ENCODE measurements at places on chromosomes 16 and 17.

DNA sequence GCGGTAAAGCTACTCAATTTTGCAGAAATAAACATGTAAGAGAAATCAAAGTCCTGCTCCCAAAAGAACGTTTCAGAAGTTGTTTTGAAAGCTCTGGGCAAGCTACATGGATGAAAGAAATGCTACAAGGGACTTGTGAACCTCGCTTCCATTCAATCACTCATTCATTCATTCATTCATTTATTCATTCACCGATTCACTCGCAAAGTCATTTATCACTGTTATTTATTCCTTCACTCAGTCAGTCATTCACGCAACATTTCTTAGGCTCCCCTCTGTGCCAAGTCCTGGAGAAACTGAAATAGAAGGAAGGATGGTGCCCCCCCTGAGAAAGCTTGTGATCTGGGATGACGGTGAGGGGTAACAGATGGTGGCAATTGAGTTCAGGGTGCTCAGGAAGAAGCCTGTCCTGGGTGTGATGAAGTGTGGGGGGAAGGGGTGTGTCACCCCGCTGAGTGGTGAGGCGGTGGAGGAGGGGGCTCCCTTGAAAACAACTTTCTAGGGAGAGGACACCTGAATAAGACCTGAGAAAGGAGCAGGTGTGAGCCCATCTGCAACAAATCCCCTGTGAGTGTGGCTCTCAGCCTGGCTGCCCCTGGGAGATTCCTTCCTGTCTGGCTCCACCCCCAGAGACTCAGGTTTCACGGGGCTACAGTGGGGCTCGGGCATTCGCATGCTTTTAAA is 36.3 kb upstream of the PRSS54 start:
- DNase-seq = no peak

- DNase-seq = no peak
Measured at GRCh38 chr17:4949321-4950074, 1.2 kb upstream of the PFN1 start.

- DNase-seq = no peak
Measured at GRCh38 chr17:13099926-13100325, 82.1 kb upstream of the ELAC2 start.

- DNase-seq = no peak
Measured at GRCh38 chr17:9817086-9817485, 4.8 kb downstream of the GSG1L2 start.

Data from NCI-H1048 (cell line).